ENCODE measurements at places on chromosomes 3 and 15.

DNA sequence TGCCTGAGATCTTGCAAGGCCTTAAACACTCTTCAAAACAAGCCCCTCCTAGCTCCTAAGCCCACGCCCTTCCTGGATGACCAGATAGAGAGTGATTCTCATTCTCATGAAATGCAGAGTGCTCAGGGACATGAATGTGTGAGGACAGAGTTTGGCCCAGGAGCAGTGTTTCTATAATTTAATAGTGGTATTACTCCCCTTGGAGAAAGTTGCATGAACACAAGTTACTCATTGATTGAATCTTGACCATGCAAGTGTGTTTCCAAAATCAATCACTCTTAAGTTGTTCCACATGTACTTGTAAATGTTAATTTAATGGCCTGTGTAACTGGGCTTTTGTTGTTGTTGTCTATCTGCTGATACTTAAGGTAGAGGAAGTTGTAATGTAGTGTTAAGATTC is 181.6 kb downstream of the ADAMTSL3 start:
- DNase-seq: no peak

GRCh38 chr3:126431103-126431534 is 36.4 kb downstream of the CFAP100 start:
- DNase-seq: no peak

DNA sequence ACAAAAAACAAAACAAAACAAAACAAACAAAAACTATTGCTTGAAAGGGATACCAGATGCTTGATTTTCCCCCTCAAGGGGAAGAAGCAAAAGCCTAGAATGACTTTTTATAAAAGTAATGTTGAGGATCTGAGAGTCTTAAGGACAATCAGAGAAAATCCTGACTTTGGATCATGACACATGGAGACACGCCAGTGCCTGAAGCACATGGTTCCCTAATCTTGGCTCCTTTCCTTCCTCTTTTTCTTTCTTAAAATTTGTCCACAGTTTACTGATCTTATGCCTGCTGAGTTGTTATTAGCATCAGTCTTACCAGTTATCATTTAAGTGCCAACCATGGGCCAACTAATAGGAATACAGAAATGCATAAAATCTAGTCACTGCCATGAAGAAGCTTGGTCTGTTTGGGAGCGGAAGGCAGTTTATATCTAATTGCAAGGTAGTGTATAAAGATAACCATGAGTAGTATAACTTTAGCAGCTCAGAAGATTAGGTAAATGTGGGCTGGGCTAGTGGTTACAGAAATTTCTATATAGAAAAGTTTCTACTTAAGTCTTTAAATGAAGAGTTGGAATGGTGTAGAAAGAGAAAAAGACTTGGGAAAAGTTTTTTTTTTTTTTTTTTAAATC is 6.9 kb downstream of the GLCE start:
- DNase-seq: no peak

- DNase-seq: no peak
Observed at GRCh38 chr15:43505738-43506137, 11.7 kb upstream of the MAP1A start.

GRCh38 chr3:43709022-43709421 is 18.3 kb downstream of the ABHD5 start:
- DNase-seq: no peak
